ENCODE measurements at places on chromosomes 5 and 9. TPM values are rescaled to one million over a fixed set of nuclear protein-coding genes. Genes with fewer than 3 reads are reported as not detected.

SLC6A7 gene
- total RNA-seq, result not detected

LCN12 gene
- not detected for total RNA-seq

CDKN2B-AS1 gene
- total RNA-seq, result not detected

IFNB1 gene
- total RNA-seq, result not detected

OBP2B gene
- total RNA-seq, result not detected

CLK4 gene
- total RNA-seq, result 7.2 TPM

GDA gene
- total RNA-seq, result not detected

OR1J1 gene
- total RNA-seq, result not detected

PTTG1 gene
- 13.9 TPM for total RNA-seq

Measured in pericardium fibroblast (primary cell).